Islet precursor cell (in vitro differentiated cells): ENCODE measurements at places on chromosomes 11 and 22.
A peak's percentile ranks its signal among the peaks of the same experiment; 100 is the strongest.

DNA sequence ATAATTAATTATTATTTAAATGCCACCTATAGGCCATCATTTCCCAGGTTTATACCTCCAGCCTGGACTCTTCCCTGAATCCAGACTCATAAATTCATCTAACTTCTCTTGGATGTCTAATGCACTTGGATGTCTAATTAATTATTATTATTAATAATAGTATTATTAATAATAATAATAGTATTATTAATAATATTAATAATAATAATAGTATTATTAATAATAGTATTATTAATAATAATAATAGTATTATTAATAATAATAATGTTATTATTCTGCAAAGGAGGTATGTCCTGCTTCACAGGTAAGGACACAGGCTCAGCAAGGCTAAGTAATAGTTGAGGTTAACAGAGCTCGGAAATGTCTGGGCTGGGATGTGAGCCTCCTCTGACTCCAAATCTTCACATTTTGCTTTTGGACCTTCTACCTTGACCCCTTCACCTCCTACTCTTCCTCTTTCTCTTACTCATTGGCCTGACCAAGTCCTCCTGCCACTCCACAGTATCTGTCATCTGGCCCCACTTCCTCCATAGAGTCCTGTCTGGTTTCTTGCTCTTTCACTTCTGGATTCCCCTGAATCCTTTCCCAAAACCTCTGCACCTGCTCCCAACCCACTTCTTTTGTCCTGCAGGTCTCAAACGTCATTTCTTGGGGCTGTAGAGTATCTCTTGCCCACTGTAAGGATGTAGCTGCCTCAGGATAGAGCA is 8.0 kb downstream of the RIBC2 start:
- peak; percentile 28 for DNase-seq

GRCh38 chr11:58047818-58048217 is 17.1 kb downstream of the OR6Q1 start:
- no peak for DNase-seq

GRCh38 chr11:66559142-66559865 is 9.1 kb downstream of the CTSF start:
- no peak for DNase-seq

DNA sequence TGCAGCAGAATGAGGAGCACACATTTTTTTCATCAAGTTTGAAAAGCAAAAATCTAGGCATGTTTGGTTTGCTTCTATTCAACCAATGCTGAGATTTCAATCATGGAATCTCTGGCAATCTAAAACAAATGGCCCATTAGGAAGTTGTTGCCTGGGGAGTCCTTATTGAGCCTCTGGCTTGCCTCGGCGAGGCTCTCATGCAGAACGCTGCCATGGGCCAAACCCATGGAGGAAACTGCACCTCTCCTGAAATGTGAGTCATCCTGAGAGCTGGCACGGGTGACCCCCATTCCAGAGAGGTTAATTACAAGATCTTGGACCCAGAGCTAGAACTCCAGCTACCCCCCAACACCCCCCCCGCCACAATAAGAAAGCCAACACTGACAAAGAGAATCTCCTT is 80.7 kb downstream of the MN1 start:
- no peak for DNase-seq

GRCh38 chr11:86119906-86120305 is 51.0 kb upstream of the PICALM start:
- no peak for DNase-seq
